ENCODE measurements at places on chromosomes 3 and 15. TPM values are rescaled to one million over a fixed set of nuclear protein-coding genes. Genes with fewer than 3 reads are reported as not detected.

The EPHB3 gene
- total RNA-seq = 0.20 TPM

The ADAMTS7 gene
- 0.43 TPM for total RNA-seq

The ZCWPW2 gene
- 0.25 TPM for total RNA-seq

The ALDH1L1 gene
- not detected for total RNA-seq

The CAPN3 gene
- 3.7 TPM for total RNA-seq

The CFAP100 gene
- total RNA-seq = not detected

The GOLGB1 gene
- total RNA-seq = 37.8 TPM

The RPL39L gene
- 23.1 TPM for total RNA-seq

The TIMP4 gene
- total RNA-seq = not detected

The CLSTN2 gene
- not detected for total RNA-seq

The CAMP gene
- not detected for total RNA-seq

The SLC12A1 gene
- total RNA-seq = not detected

The ZNF502 gene
- 0.95 TPM for total RNA-seq

The FETUB gene
- not detected for total RNA-seq

Measured in activated CD4-positive, alpha-beta memory T cell treated with anti-CD3 and anti-CD28 coated beads, Interleukin-2, amount 10 ng/mL, durations not matched to agents 7 days and 5 days (primary cell).